ENCODE measurements at places on chromosomes 1 and 21. TPM values are rescaled to one million over a fixed set of nuclear protein-coding genes. Genes with fewer than 3 reads are reported as not detected.
A peak's percentile ranks its signal among the peaks of the same experiment; 100 is the strongest.

Gene SPOCD1
- polyA plus RNA-seq = 132 TPM

Gene FAM151A
- polyA plus RNA-seq = not detected

- no peaks in the 10 kb centered on the region for H3K4me1 ChIP-seq
- no peak for DNase-seq
- H3K27me3 ChIP-seq = no peaks in the 10 kb centered on the region
- no peak overlapping the region for H3K27ac ChIP-seq
- H3K4me3 ChIP-seq = no peak overlapping the region
Observed at GRCh38 chr1:233503366-233503954, 110.4 kb upstream of the KCNK1 start.

GRCh38 chr1:67623906-67624305 is 61.1 kb upstream of the GADD45A start:
- H3K27ac ChIP-seq = no peak overlapping the region
- H3K4me1 ChIP-seq = no peaks in the 10 kb centered on the region
- H3K36me3 ChIP-seq = no peaks in the 10 kb centered on the region

DNA sequence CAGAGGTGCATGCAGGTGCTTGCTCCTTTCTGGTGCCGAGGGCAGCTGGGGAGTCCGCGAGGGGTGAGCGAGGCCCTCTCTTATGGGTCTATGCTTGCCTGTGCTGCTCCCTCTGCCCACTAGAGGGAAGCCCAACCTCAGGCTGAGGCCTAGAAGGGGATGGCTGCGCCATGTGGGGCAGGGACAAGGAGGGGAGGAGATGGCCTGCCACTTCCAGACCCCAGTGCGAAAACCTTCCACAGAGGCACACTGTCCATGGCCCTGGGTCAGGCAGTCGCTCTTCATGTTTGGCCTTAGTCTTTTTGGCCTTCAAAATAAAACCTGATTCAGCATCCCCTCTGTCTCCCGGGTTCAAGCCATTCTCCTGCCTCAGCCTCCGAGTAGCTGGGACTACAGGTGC is 14.0 kb downstream of the RHBG start:
- H3K4me1 ChIP-seq = no peaks in the 10 kb centered on the region
- peak; percentile 51 for DNase-seq
- H3K4me3 ChIP-seq = no peak overlapping the region
- no peak overlapping the region for H3K27ac ChIP-seq
- peaks cover 23% of the 10 kb centered on the region for H3K27me3 ChIP-seq

- no peak for DNase-seq
- H3K27me3 ChIP-seq = no peaks in the 10 kb centered on the region
- no peak overlapping the region for H3K27ac ChIP-seq
- no peaks in the 10 kb centered on the region for H3K36me3 ChIP-seq
- H3K4me3 ChIP-seq = no peak overlapping the region
- peaks cover 27% of the 10 kb centered on the region for H3K4me1 ChIP-seq
Observed at GRCh38 chr1:12146343-12147112, 20.3 kb upstream of the TNFRSF1B start.

DNA sequence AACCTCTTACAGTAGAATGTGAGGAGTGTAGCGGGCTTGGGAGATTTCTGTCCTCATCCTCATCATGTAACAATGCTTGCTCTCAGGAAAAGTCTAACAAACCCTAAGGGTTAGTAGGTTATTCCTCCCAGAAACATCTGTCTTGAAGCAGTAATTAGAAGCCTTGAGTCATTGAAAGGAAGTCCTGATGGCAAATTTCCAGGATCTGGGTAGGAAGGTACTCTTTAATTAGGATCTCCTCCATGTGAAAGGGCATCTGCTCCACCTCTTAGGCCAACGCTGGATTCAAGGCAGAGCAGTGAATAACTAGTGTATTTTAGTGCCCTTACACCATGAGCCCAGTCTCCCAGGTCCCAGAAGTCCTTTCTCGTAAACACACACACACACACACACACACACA is 106.6 kb upstream of the BARHL2 start:
- H3K4me1 ChIP-seq = no peaks in the 10 kb centered on the region
- no peak for DNase-seq
- no peaks in the 10 kb centered on the region for H3K27me3 ChIP-seq
- H3K4me3 ChIP-seq = no peak overlapping the region
- H3K27ac ChIP-seq = no peak overlapping the region

- no peak for DNase-seq
- H3K36me3 ChIP-seq = peaks cover 14% of the 10 kb centered on the region
- H3K4me3 ChIP-seq = no peak overlapping the region
- no peak overlapping the region for H3K27ac ChIP-seq
- peaks cover 2% of the 10 kb centered on the region for H3K4me1 ChIP-seq
Observed at GRCh38 chr1:179840107-179840506, 37.5 kb downstream of the TOR1AIP2 start.
